ENCODE measurements at places on chromosomes 2 and 18. TPM values are rescaled to one million over a fixed set of nuclear protein-coding genes. Genes with fewer than 3 reads are reported as not detected.

The MYO5B gene
- total RNA-seq, result 0.65 TPM

The ASXL3 gene
- 0.57 TPM for total RNA-seq

The VWA3B gene
- not detected for total RNA-seq

The SPHKAP gene
- not detected for total RNA-seq

The GATA6 gene
- total RNA-seq, result 8.3 TPM

The FOXI3 gene
- not detected for total RNA-seq

The CPLX4 gene
- not detected for total RNA-seq

The SMYD1 gene
- total RNA-seq, result not detected

The TUBB8B gene
- total RNA-seq, result not detected

The FKBP7 gene
- total RNA-seq, result 21.3 TPM

The PTPRN gene
- total RNA-seq, result not detected

The RALB gene
- total RNA-seq, result 100 TPM

The OSR1 gene
- not detected for total RNA-seq

The SPEG gene
- 1.4 TPM for total RNA-seq

The RUFY4 gene
- total RNA-seq, result 0.29 TPM

The ICOS gene
- total RNA-seq, result not detected

The PLCD4 gene
- 2.9 TPM for total RNA-seq

The SLC5A7 gene
- total RNA-seq, result not detected

The PLA2R1 gene
- total RNA-seq, result 32.0 TPM

The TIGD1 gene
- 4.6 TPM for total RNA-seq

The RIT2 gene
- total RNA-seq, result not detected

The NAT8 gene
- total RNA-seq, result not detected

The SERPINB3 gene
- not detected for total RNA-seq

The C2orf49 gene
- total RNA-seq, result 14.7 TPM

The HRH4 gene
- total RNA-seq, result 0.10 TPM

The MROH2A gene
- total RNA-seq, result not detected

The FSHR gene
- not detected for total RNA-seq

The CNDP1 gene
- total RNA-seq, result not detected

The POMC gene
- 0.98 TPM for total RNA-seq

The DSG4 gene
- not detected for total RNA-seq

The RAX gene
- total RNA-seq, result not detected

The DOK6 gene
- under 0.01 TPM for total RNA-seq

The TRIB2 gene
- total RNA-seq, result 32.2 TPM

The CPS1 gene
- total RNA-seq, result 4.3 TPM

The TMEM163 gene
- 0.67 TPM for total RNA-seq

The CD28 gene
- under 0.01 TPM for total RNA-seq

The IL18R1 gene
- 1.6 TPM for total RNA-seq

The VIT gene
- total RNA-seq, result 1.3 TPM

The SLC4A3 gene
- 0.10 TPM for total RNA-seq

The SKOR2 gene
- total RNA-seq, result not detected

The BMP10 gene
- total RNA-seq, result not detected

The ACMSD gene
- total RNA-seq, result not detected

The CHRNG gene
- not detected for total RNA-seq

The GAREM2 gene
- total RNA-seq, result 1.5 TPM

The ARHGAP25 gene
- 5.2 TPM for total RNA-seq

The GALNT3 gene
- total RNA-seq, result 0.33 TPM

The ACADL gene
- total RNA-seq, result not detected

The PRKAG3 gene
- total RNA-seq, result not detected

The DPYSL5 gene
- total RNA-seq, result not detected

The PROKR1 gene
- not detected for total RNA-seq

The EIF2AK2 gene
- 24.5 TPM for total RNA-seq

The POU3F3 gene
- total RNA-seq, result under 0.01 TPM

The GPR39 gene
- total RNA-seq, result 0.10 TPM

The LYPD6B gene
- 0.10 TPM for total RNA-seq

The REG1A gene
- not detected for total RNA-seq

The REEP1 gene
- total RNA-seq, result 0.98 TPM

The TMEM200C gene
- not detected for total RNA-seq

The REG3G gene
- not detected for total RNA-seq

Measured in vein endothelial cell (primary cell).